Fibroblast of mammary gland (primary cell): ENCODE measurements at places on chromosomes 1 and 21.

DNA sequence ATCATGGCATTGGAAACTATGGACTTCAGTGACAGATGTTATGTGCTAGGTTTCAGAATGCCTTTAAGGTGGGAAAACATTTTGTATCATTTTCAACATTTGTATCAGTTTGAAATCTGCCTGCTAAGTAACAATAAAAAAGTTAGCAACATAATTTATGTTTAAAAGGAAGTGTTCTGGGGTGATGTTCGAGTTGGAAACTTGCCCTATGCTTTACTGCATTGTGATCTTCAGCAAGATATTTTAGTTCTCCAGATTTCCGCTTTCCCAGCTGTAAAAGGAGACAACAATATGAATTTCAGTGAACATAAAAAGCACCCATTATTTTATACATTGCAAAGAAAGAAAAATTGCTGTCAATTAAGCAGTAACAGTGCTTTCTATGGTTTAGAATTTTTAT is 187.4 kb downstream of the DISC1 start:
- DNase-seq = no peak

DNA sequence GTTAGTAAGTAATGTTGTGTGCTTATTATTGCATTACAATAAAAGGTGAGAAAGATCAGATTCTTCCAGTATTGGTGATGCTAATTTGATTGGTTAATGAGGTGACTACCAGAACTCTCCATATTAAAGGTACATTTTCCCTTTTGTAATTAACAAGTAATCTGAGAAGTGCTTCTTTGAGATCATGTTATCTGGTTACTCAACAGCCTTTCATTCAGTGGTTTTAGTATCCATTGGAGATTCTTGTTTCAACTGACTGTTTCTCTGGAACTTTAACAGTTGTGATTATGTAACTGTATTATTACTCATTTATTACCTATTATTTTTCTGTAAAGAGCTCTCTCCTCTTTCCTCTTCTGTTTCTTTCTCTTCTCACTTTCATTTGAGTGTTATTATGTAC is 86.7 kb downstream of the PEX14 start:
- DNase-seq = peak; percentile 44

- peak; percentile 32 for DNase-seq
These were observed 83.8 kb downstream of the NIBAN1 start for GRCh38 chr1:184890539-184890973.

DNA sequence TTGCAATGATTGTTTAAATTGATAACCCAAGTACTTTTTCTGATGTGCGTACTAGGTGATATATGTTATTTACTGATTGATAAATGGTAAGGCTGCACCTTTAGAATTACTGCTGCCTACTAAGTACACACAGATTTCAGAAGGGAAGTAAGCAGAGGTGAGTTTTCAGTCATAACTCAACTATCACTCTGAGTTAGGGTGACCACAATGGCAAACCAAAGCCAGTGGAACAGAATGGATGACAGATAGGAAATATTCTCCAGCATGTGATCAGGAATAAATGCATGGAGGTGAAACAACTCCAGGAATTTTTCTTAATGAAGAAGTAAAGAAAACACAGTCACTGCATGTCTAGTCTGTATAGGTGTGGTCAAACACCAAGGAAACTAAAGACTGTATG is 7.5 kb upstream of the KCNJ15 start:
- DNase-seq = no peak
